CD4-positive, CD25-positive, alpha-beta regulatory T cell (primary cell): ENCODE measurements at places on chromosomes 3 and 15. TPM values are rescaled to one million over a fixed set of nuclear protein-coding genes. Genes with fewer than 3 reads are reported as not detected.

GRCh38 chr3:71294919-71295318 lies 288.6 kb downstream of the FOXP1 start:
- DNase-seq, result no peak

DNA sequence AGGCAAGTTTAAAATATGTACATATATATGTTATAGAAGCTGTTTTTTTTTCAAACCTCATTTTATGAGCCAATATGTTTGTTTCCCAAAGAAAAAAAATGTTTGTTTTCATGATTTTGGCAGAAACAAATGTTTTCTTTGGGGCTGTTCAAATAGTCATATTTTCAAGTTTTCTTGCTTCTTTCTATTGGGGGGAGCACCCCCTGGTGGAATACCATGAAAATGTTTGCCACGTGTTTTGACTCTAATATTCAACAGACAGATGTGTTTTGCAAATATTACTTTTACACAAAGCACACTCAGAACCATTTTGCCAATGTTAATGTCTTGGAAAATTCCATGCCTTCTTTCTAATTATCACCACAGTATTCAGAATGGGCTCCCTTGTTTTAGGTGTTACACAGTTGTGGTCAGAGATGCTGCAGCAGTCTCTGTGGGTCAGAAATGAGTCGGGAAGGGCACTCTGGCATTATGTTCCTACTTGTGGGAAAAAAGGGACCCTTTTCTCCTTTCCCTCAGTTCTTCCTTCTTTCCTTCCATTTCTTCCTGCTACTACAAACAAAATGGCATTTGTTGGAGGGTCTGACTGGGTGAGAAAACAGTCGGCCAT lies 817.0 kb downstream of the TUSC7 start:
- no peak for DNase-seq

GRCh38 chr3:105979961-105980360 lies 111.1 kb upstream of the CBLB start:
- no peak for DNase-seq

The FGF12 gene
- not detected for polyA plus RNA-seq

DNA sequence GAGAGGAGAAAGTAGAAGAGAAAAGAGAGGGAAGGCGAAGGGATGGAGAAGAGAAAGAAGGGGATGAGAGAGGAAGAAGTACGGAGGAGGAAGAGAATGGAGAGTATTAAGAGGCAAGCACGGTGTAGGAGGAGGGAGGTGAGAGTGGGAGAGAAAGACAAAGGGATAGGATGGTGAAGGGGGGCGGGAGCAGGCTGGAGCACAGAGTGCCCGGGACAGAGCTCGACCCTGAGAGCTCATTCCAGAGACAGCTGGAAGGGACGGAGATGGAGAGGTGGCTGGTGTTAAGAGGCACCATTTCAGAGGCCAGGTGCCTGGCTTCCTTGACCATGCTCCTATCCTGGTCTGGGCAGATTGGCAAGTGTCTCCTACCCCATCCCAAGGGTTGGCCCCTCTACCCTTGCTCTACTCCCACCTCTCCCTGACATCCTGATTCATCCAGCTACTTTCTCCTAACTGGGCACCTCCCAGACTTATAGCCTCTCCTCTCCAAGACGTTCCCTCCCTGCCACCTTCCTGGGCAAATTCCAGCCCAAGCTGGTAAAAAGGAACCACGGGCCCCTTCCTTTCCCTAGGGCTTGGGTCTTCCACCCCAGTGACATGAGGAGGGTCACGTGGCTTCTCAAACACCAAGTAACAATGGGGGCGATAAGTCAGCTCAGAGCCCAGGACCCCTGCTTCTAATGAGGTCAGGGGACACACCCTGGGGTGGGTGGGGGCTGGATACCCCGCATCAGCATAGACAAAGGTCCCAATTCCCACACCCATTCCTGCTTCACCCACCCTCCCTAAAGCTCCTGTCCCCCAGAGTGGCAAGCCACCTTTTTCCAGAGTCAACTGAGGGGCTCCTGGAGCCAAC lies 1.1 kb downstream of the CLCN2 start:
- no peak for DNase-seq

The GASK1A gene
- polyA plus RNA-seq, result not detected

DNA sequence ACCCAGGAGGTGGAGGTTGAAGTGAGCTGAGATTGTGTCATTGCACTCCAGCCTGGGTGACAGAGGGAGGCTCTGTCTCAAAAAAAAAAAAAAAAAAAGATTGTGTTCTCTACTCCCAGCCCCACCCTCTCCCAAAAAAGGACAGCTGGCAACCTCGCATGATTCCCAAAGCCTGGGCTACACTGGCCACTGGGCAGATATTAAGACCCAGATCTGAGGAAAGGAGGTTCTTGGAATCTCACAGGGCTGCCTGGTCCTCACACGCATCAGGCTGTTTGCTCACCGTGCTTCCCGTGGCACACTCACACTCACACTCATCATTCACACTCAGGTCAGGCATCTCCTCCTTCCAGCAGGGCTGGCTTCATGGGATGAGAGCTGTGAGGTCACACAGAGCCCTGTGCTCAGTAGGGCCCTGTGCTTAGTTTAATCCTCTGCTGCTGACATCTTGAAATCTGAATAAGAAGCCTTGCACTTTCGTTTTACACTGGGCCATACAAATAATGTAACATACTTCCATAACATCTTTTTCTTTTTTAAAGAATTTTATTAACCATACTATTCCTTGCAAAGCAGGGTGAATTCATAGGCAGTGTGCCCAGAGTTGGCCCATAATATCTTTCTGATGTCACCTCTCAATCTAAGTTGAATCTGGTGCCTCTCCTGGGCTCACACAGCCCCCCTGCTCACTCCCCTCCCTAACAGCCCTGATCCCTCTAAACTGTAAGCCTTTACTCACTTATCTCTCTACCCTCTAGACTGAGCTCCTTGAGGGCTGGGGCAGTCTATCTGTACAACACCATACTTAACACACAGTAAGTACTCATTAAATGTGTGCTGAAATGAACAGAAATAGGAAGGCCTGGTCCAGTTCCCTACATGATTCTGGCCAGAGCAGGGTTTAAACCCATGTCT lies 50.2 kb upstream of the C15orf39 start:
- DNase-seq, result no peak

- DNase-seq, result peak; percentile 6
Observed at GRCh38 chr15:39999538-40000200, 39.3 kb downstream of the SRP14 start.

The TTLL13 gene
- polyA plus RNA-seq, result not detected

DNA sequence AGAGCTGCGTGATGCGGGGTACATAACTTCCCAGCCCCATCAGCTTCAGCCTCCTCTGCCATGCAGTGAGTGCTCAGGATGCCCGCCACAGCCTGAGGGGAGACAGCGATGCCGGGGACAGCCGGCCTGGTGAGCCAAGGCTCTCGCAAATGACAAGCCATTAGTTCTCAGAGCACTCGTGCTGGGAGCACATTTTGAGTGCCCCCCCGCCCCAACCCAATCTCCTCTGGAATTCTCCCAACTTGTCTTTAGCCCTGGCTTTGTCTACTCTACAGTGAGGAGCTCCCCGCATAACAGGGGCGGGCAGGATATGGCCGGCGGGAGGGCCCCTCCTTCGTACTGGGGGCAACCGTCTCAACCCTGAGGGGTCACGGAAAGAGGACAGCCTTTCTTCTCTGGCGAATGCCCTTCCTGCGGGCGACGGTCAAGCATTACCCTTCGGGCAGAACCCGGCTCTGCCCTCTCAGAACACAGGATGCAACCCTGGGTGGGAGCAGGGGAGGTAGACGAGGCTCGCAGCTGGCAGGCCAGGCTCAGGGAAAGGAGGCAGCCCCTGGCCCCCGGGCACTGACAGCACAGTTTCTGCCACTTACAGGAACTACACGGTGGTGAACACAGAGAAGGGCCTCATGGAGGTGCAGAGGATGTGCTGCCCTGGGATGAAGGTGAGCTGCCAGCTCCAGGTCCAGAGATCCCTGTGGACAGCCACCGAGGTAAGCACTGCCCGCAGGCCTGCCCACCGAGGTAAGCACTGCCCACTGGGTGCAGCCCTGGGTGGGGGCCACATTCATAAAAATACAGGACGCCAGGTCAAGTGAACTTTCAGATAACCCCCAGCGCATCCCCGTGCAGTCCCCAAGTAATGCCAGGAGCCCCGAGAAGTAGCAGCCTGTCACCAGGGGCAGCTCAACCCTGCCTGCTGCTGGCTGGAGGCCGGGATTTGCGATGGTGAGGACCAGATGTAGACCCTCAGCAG lies 141.7 kb downstream of the LRRK1 start:
- DNase-seq, result no peak

DNA sequence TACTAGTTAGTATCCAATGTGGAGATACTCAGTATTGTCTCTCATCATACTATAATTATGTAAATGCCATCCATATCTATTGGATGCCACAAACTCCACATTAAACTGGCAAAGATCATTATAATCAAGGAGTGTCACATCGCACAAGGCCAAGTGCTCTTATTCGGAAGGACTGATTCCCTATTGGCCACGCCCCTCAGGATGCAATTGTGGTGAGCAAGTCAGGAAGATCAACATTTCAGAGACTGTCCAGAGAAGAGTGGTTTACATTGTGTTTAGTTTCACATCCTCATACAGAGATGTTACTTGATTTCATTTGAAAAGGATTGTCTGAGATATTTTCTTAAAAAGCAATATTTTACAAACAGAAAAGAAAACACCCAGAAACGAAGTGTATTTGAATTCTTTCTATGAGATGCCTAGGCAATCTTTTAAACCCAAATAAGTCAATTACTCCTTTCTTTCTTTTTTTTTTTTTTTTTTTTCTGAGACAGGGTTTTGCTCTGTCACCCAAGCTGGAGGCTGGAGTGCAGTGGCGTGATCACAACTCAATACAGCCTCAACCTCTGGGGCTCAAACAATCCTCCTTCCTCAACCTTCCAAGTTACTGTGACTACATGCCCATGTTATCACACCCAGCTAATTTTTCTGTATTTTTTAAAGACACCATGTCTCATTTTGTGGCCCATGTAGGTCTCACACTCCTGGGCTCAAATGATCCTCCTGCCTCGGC lies 369.1 kb downstream of the RBMS3 start:
- no peak for DNase-seq

DNA sequence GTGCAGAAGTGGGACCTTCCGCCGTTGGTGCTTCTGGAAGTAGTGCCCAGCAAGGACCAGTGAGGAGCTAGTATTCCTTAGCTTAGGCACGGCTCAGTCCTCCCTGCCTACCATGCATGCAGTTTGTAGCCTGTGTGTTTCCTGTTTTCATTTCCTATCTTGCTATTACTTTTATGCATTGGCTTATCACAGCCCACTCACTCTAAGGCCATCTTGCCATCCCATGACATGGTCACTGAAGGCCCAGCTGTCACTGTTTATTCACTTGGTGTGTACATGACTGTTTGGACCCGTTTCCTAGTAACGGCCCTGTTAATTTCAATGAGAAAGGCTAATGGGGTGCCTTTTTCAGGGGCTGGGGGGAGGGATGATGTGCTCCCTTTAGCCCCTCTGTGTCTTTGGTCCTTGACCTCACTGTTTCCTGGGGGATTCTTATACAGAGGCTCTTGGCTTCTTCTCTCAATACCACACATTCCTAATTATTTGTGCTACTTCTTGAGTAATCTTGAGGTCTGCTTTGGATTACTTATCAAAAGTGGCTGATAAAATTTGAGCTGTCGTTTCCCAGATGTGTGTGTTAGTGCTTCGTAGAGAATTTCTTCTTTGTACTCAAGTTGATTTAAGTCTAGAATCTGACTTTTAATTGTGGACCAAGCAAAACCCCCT lies 24.5 kb upstream of the TRAK1 start:
- DNase-seq, result no peak

- DNase-seq, result no peak
Observed at GRCh38 chr3:129343643-129344360, 65.1 kb downstream of the HMCES start.

GRCh38 chr3:195087328-195087727 lies 183.6 kb downstream of the XXYLT1 start:
- DNase-seq, result no peak

DNA sequence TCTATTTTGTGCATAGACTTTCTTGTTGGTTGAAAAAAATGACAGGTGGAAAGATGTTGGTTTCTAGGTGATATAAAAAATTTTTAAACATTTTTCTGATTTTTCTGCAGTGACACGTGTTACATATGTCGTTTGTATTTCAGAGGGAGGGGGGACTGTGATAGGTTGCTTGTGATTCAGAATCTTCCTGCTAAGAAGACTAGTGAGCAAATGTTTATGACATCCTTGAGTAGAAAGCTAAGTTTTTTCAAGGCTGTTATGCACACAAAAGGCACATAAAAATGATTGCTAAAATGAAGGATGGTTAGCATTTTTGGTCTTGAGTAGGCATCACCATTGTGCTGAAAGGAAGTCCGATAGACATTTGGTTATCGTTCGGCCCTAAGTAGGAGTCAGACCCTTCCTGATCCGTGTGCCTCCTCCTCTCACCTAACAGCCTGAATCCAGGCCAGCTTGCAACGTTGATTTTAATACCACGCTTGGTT lies 1.5 kb downstream of the ZNF639 start:
- DNase-seq, result peak; percentile 32

- DNase-seq, result no peak
Observed at GRCh38 chr3:180563406-180563805, 38.6 kb upstream of the TTC14 start.

DNA sequence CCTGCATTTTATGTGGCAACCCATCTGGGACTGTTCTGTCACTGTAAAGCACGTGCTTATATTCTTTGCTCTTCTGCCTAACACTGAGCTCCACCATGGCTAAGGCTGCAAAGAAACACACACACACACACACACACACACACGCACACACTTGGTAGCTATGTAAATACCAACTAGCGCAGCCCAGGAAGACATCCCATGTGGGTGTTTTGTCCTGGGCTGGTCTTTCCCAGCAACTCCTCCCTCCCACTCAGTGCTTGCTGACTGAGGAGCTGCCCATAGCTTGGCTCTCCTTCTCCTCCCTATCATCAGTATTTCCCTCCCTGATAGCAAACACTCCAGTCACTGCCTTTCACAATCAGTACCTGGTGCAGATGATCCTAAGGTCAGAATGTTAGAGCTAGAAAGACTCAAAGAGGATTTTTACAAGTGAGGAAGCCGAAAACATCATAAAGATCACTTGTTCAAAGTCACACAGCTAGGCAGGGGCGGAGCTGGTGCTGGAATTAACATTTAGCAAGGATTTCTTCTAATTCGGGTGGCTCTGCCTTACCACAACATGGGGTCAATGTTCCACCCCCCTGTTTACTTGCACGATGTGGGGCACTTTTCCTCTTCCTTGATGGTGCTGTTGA lies 377.1 kb upstream of the TBL1XR1 start:
- no peak for DNase-seq

DNA sequence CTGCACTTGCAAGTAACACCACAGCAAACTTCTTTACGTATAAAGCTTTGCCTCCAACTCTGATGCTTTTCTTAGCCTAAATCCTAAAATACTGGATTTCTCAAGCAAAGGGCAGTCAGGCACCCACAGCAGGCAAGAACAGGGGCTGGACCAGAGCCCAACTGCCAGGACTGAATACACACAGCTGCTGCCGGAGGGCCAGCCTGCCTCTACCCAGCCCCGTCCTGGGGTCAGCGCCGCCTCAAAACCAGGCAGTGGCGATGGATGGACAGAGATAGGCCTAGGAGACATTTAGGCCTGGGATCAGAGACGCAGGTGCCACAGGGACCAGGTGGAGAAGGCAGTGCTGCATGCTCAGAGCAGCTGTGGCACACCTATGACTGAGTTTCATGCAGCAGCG lies 47.6 kb upstream of the SEC61A1 start:
- no peak for DNase-seq

The IQCF5 gene
- not detected for polyA plus RNA-seq

The CHAC1 gene
- not detected for polyA plus RNA-seq
